ENCODE measurements at places on chromosomes 4 and X. TPM values are rescaled to one million over a fixed set of nuclear protein-coding genes. Genes with fewer than 3 reads are reported as not detected.

GRCh38 chr4:112075129-112075753, 70.0 kb upstream of the FAM241A start:
- no peaks in the 10 kb centered on the region for H3K4me1 ChIP-seq
- DNase-seq: peak; percentile 81
- H3K27ac ChIP-seq: no peak overlapping the region
- H3K27me3 ChIP-seq: no peaks in the 10 kb centered on the region
- no peaks in the 10 kb centered on the region for H3K36me3 ChIP-seq
- no peak overlapping the region for H3K4me3 ChIP-seq

The ETDB gene
- total RNA-seq: not detected

The LAMTOR3 gene
- 14.0 TPM for total RNA-seq

DNA sequence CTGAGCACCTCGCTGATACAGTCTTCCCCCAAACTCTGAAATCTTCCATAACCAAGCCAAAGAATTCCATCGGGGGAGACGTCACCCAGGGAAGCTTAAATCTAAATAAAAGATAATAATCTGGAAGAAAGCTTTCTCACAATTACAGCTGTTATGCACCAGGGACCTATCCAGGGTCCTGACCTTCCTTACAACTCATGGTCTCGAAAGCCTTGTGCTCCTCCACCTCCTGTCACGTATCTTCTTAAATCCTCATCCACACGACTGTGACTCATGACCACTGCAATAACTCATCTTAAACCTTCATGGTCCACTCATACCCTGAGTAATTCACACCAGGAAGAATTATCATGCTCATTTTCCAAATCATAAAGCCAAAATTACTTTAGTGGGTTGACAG, 166.8 kb upstream of the FRG1 start:
- H3K4me1 ChIP-seq: no peaks in the 10 kb centered on the region
- H3K27me3 ChIP-seq: no peaks in the 10 kb centered on the region
- H3K27ac ChIP-seq: no peak overlapping the region
- DNase-seq: peak; percentile 2

DNA sequence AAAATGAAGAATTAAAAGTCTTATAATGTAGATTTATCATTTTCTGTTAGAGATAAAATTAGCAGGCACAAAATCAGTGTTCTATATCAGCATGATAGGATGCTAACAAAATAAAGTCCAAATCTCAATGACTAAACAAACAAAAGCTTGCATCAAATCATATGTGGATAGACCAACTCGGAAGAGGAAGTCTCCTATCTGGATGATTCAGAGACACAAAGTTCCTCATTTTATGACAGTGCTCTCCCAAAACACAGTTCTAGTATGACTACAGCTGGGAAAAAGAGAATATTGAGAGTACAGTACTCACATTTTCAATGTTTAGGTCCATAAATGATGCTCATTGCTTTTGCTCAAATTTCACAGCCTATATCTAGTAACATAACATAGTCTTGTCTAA, 376.1 kb upstream of the CTSO start:
- peaks cover 4% of the 10 kb centered on the region for H3K4me1 ChIP-seq
- H3K4me3 ChIP-seq: no peak overlapping the region
- no peaks in the 10 kb centered on the region for H3K36me3 ChIP-seq
- no peaks in the 10 kb centered on the region for H3K27me3 ChIP-seq

- peaks cover 6% of the 10 kb centered on the region for H3K4me1 ChIP-seq
- no peak for DNase-seq
- H3K36me3 ChIP-seq: no peaks in the 10 kb centered on the region
Measured at GRCh38 chr4:80705311-80705710, 325.2 kb upstream of the BMP3 start.

DNA sequence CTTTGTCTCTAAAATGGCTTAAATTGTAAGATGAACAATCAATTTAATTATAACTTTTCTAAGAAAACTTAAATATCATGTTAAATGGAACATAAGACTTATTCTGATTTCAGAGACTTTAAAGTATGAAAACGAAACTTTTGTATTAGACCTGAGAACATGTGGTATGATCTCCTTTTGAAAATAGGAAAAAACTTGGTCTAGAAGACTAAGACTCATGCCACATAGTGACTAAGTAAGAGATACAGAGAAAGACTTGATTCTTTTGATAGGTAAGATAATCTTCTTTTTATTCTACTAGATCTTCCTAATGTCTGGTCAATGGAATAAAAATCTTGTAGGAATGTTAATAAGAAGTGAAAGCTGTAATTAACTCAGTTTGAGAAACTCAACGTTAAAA, 326.3 kb upstream of the GRIA3 start:
- H3K36me3 ChIP-seq: no peaks in the 10 kb centered on the region
- no peak overlapping the region for H3K27ac ChIP-seq
- H3K4me1 ChIP-seq: no peaks in the 10 kb centered on the region
- H3K27me3 ChIP-seq: no peaks in the 10 kb centered on the region
- no peak overlapping the region for H3K4me3 ChIP-seq
- no peak for DNase-seq

- H3K27me3 ChIP-seq: no peaks in the 10 kb centered on the region
- H3K4me1 ChIP-seq: no peaks in the 10 kb centered on the region
- no peak overlapping the region for H3K27ac ChIP-seq
- no peaks in the 10 kb centered on the region for H3K36me3 ChIP-seq
Measured at GRCh38 chrX:132015875-132016274, 7.2 kb upstream of the STK26 start.

The NIPAL1 gene
- total RNA-seq: 5.9 TPM

DNA sequence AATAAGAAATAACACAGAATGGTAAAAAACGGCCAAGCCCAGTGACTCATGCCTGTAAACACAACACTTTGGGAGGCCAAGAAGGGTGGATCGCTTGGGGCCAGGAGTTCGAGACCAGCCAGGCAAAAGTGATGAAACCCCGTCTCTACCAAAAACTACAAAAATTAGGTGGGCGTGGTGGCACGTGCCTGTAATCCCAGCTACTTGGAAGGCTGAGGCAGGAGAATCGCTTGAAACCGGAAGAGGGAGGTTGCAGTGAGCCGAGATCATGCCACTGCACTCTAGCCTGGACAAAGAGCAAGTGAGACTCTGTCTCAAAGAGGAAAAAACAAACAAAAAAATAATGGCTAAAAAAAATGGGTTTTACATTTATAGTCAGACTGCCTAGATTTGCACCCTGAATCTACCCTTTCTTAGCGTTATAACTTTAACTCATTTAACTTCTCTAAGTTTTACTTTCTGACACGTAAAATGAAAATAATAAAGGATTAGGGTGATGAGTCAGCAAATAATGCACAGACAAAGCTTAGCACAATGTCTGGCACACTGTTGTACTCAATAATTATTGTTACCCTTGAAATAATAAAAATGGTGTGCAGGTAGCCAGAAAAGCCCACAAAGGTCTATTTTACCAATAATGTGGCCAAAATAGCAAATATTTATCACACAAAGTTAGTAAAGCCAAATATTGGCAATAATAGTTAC, 55.0 kb downstream of the ATP11C start:
- peak; percentile 14 for DNase-seq
- H3K4me1 ChIP-seq: peaks cover 14% of the 10 kb centered on the region
- no peak overlapping the region for H3K4me3 ChIP-seq
- H3K27me3 ChIP-seq: no peaks in the 10 kb centered on the region
- no peaks in the 10 kb centered on the region for H3K36me3 ChIP-seq

- H3K36me3 ChIP-seq: no peaks in the 10 kb centered on the region
- H3K27ac ChIP-seq: no peak overlapping the region
- no peak for DNase-seq
- H3K4me1 ChIP-seq: no peaks in the 10 kb centered on the region
- no peaks in the 10 kb centered on the region for H3K27me3 ChIP-seq
Measured at GRCh38 chrX:17655211-17656034, 81.9 kb upstream of the SCML1 start.

DNA sequence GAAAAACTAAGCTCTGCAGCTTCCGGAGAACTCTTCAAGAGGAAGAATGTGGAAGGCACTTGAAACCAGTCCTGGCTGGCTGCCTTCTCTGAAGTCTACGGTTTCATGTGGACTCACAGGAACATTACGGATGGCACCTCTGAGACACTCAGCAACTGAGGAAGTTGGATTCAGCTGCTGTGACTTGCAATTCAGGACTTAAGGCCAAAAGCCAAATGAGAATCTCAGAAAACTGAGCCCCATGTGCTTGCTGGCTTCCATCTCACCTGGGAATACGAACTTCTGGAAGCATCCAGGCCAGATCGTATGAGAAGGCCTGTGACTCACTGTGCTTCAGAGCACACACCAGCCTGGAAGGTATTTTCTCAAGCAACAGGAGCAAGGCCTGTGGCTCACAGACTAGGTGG, 107.8 kb upstream of the GPC4 start:
- peaks cover 6% of the 10 kb centered on the region for H3K4me1 ChIP-seq
- no peaks in the 10 kb centered on the region for H3K27me3 ChIP-seq
- no peaks in the 10 kb centered on the region for H3K36me3 ChIP-seq

The KLF8 gene
- not detected for total RNA-seq

- no peak overlapping the region for H3K4me3 ChIP-seq
- H3K36me3 ChIP-seq: no peaks in the 10 kb centered on the region
- H3K27ac ChIP-seq: no peak overlapping the region
Measured at GRCh38 chrX:13015536-13016236, 28.7 kb downstream of the FAM9C start.

- H3K27me3 ChIP-seq: peaks cover 19% of the 10 kb centered on the region
- H3K4me3 ChIP-seq: no peak overlapping the region
- H3K36me3 ChIP-seq: no peaks in the 10 kb centered on the region
- H3K4me1 ChIP-seq: no peaks in the 10 kb centered on the region
- DNase-seq: no peak
Measured at GRCh38 chrX:133985967-133986683, 731 bp upstream of the GPC3 start.

DNA sequence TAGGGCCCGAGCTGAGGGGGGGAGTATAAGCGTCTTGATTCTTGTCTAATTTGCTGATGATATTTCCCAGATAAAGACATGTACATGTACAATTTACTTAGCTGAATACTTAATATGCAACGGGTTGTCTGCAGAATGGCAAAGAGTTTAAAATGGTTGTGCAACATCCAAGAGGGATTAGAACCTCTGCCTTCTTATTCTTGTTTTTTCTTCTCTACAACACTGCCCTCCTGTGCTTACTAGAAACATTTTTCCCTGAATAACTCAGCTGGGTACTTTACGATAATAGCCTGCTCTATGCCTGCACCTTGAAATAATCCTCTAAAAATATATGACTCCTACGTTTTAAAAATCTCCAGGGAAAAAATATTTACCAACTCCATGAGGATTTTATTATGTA, 41.8 kb downstream of the INTS12 start:
- H3K27me3 ChIP-seq: no peaks in the 10 kb centered on the region
- peaks cover 11% of the 10 kb centered on the region for H3K4me1 ChIP-seq
- H3K36me3 ChIP-seq: no peaks in the 10 kb centered on the region
- no peak overlapping the region for H3K4me3 ChIP-seq
- peak; percentile 43 for DNase-seq

DNA sequence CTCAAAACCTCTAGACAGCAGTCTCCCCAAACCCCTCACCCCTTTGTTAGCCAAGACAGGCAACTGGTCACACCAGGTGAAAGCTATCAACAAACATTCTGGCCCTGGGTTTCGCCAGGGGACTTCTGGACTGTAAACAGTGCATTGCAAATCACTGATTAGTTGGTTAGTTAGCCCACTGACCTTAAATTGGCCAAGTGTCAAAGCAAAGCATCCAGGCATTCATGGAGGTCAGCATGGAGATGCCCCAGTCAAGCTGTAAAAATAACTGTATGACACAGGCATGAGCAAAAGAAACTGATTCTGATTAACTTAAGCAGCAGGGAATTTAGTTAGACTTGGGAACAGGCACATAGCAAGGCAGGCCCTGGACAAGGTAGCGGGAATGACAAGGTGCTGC, 156.0 kb upstream of the TTC29 start:
- DNase-seq: no peak
- no peak overlapping the region for H3K27ac ChIP-seq
- H3K4me3 ChIP-seq: no peak overlapping the region
